ENCODE measurements at places on chromosomes 2 and 18. TPM values are rescaled to one million over a fixed set of nuclear protein-coding genes. Genes with fewer than 3 reads are reported as not detected.

- no peak for DNase-seq
Measured at GRCh38 chr18:13583576-13584550, 142.5 kb downstream of the FAM210A start.

DNA sequence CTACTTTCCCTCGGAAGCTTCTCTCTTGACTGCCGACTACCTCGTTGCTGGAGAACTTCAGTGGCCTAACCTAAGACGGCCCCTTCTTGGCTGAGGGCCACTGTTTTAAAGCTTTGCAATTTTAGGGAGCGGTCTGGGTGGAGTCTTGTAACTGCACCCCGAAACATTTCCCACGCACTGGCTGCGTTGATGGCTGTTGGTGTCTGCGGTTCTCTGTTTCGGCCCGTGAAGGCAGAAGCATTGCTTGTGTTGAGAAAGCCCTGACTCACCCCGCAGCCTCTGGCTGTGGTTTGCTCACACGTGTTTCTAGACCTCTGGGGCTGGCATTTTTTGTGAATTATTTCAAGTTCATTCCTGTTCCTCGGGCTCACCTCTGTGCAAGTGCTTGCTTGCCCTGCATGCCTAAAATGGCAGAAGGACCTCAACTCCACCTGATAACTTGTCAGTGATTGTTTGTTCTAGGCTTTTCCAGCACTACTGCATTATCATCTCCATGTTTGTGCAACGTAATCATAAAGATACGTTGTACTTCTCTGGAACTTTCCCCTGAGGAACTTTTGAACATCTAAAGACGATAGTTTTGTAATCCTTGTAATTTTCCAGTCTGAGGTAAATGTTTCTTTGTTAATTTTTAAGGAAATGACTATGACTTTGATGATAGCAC, 94.2 kb upstream of the DLX2 start:
- peak; percentile 85 for DNase-seq

DNA sequence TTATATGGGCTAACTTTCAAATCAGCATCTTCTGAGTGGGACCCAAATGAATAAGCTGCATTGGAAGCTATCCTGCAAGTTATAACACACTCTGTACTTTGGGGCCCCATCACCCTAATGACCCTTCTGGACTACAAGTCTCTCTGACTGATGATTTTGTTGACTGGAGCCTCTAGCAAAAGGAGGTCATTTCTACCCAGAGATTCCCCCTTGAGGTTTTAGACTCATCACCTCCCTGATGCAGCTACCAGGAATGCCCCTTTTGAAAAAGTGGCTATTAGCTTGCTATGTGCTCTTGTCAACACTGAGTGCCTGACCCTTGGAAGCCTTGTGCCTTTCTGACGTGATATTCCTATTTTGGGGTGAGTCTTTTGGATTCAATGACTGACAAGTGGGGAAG, 54.5 kb upstream of the NEMP2 start:
- no peak for DNase-seq

- DNase-seq = no peak
Measured at GRCh38 chr2:185823773-185824172, 85.2 kb downstream of the FSIP2 start.

DNA sequence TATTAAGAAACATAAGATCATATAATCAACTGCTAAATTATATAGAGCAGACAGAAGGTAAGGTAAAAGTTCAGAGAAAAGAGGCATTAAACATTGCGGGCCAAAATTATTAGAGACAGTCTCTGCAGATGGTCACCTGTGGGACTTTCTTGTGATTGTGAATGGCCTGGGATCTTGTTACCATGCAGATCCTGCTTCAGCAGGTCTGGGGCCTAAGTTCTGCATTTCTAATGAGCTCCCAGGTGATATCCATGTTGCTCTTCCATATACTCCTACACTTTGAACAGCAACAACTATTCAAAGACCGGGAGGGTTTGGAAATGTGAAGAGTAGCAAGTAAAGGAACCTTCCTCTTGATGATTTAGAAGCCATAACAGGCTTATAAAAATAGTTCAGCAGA, 8.5 kb upstream of the ETAA1 start:
- DNase-seq = no peak

GRCh38 chr2:237244976-237245646, 159.4 kb downstream of the COPS8 start:
- DNase-seq = peak; percentile 90

- no peak for DNase-seq
Measured at GRCh38 chr18:69291755-69292154, 108.9 kb upstream of the DOK6 start.

- no peak for DNase-seq
Measured at GRCh38 chr2:46183426-46183825, 113.8 kb upstream of the EPAS1 start.

GRCh38 chr2:176851889-176852483, 360.6 kb upstream of the HNRNPA3 start:
- DNase-seq = no peak

GRCh38 chr2:202099515-202099914, 26.5 kb downstream of the KIAA2012 start:
- DNase-seq = no peak

DNA sequence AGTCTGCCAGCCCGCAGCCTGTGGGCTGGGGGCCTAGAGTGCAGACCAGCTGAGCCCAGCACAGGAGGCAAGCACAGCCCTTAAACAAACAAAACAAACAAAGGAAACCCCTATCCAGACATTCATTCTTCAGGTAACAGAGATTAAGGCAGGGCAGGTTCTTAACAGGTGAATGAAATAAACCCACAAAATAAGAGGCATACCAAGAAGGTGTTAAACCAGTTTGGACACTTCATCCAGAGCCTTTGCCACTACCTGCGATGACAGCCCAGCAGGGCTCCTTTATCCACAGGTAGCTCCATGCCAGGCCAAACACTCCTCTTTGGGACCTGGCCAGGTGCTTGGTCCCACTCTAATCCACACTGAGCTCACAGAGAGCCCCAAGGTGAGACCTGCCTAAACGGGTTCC, 209.7 kb upstream of the SIX2 start:
- no peak for DNase-seq

GRCh38 chr2:209029249-209029648, 394.6 kb upstream of the MAP2 start:
- no peak for DNase-seq

- DNase-seq = no peak
Measured at GRCh38 chr2:8510519-8510918, 171.3 kb upstream of the ID2 start.

- peak; percentile 87 for DNase-seq
Measured at GRCh38 chr2:120735746-120736170, at the start of gene GLI2. Gene GLI2 (plus strand): TSS chr2:120735868. CDS start chr2:120797321, 61,453 bp downstream.

DNA sequence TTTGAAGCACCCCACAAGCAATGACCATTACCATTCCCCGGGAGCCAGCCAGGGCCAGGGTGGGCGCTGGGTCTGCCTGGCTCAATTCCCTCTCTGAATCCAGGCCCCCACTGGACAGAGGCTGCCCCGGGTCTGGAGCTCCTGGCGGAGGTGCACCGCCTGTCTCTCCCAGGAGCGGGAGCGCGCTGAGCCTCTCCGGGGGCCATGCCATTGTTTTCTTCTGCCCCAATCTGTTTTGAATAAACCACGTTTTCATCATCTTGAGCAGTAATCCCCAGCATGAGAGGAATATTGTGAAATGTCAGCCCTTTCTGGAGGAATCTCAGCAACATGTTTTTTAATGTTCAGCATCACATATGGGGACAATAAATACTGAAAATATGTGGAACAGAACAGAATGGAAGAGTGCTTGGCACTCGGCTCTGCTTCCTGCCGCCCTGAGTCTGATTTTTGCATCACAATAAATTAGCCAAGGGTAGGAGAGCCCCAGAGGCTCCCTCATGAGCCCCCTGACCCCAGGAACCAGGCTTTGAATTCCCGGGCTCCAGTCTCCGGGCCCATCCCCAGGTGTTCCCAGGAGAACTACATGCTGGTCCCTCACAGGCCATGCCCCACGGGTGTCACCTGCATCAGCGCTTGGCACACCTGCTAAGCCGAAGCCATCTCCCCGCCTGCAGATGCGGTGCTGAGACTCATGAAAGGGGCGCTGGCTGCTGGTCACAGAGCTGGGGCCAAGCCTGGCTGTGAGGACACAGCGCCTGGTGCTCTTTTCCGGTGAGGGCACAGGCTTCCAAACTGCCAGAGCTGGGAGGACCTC, 88.8 kb downstream of the INHBB start:
- DNase-seq = no peak

PRADC1 gene
- polyA plus RNA-seq = 23.1 TPM

SLC35F6 gene
- 19.4 TPM for polyA plus RNA-seq

LONRF2 gene
- polyA plus RNA-seq = 0.19 TPM

Measured in IMR-90 (cell line).